Kidney capillary endothelial cell (primary cell): ENCODE measurements at places on chromosomes 5 and 9.

GRCh38 chr9:87596862-87597261, 99.2 kb downstream of the DAPK1 start:
- DNase-seq: no peak

GRCh38 chr5:92852219-92852618, 728.8 kb downstream of the NR2F1-AS1 start:
- no peak for DNase-seq

DNA sequence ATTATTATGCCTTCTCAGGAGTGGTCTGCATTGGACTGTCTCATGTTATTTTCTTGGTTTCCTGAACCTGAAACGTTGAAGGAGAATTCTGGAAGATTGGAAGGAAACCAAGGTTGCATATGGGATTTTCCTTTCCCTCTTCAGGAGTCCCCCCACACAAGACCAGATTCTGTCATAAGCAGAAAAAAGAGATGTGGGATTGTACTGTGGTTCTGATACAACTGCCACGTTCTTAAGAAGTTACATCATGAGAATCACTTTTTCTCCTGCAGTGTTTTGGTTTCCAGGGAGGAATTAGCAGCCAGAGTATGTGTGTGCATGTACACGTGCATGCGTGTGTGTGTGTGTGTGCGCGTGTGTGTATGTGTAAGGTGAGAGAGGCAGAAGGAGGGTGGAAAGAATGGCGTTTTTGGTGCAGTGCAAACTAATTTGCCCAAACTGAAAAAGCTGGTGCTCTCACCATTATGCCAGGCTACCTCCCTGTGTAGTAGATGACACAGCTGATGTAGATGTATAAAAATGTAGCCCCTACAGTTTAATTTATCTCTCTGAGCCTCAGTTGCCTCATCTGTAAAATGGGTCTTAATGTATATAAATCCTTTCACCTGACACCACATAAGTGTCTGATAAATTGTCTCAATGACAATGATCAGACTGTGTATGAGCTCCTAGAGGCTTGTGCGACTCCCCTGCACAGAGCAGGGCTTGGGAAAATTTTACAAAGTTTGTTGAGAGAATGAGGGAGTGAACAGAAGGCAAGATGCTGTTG, 38.6 kb downstream of the RALGPS1 start:
- no peak for DNase-seq

GRCh38 chr9:33151007-33151557, 16.1 kb downstream of the B4GALT1 start:
- peak; percentile 72 for DNase-seq

GRCh38 chr5:134046801-134047686, 42.3 kb upstream of the VDAC1 start:
- no peak for DNase-seq

DNA sequence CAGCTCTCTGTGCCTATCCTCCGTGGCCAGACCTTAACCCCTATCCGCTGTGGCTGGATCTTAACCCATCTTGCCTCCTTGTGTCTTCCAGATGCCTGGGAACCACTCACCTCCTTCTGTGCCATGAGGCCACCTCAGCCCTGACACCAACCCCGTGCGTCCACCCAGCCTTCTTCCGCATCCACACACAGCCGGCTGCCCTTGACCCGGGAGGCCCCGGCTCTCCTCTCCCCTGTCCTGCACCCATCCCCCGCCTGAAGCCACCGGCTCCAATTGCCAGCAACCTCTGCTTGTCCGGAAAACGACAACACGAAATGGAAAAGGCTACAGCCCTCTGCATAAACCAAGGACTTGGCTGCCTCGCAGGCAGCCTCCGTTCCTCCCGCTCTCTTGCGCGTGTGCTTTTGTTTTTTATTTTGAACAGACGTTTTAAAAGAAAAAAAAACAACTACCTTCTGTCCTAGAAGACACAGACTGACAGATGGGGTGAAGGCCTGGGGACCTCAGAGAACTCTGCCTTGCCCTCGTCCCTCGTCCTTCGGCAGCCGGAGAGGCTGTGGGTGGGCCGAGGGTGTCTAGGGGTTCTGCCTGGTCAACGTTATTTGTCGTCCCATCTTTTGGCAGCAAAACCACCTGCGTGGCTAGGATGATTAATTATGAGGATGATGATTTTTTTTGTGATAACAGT, 32.5 kb upstream of the HMCN2 start:
- DNase-seq: no peak

DNA sequence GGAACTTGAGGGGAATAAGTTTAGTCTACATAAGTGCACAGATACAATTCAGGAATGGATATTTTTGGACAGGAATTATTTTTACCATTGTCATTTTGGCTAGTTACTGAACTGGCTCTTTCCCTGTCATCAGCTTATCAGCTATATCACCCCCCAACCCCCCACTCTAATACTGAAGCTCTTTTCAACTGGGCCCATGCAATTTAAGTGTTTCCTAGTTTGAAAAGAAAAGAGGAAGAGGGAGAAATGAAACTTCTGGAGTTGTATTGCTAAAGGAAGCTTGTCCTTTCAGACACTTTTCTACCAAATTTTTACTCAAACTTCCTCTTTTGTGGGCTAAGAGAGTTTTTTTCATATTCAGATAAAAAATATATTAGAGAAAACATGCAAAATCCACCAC, 18.5 kb upstream of the TIMD4 start:
- no peak for DNase-seq

DNA sequence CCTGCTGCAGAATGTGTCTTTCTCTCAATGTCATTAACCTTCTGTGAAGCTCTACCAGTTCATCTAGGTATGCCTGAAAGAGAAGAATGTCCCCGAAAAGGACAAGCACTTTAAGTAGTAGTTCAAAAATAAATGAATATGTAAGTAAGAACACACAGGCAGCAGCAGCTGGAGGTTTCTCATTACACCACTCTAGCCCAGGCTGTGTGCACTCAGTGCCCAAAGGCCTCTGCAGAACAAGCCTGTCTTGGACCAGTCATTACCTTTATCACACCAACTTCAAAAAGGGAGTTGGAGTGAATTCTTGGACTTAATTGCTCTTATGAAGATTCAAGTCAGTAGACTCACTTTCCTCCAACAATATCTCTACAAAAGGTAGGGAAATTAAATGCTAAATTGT, 268.8 kb downstream of the MLLT3 start:
- DNase-seq: no peak

GRCh38 chr5:6497262-6497661, 48.6 kb downstream of the UBE2QL1 start:
- DNase-seq: no peak
